ENCODE measurements at places on chromosomes 5 and 9.

DNA sequence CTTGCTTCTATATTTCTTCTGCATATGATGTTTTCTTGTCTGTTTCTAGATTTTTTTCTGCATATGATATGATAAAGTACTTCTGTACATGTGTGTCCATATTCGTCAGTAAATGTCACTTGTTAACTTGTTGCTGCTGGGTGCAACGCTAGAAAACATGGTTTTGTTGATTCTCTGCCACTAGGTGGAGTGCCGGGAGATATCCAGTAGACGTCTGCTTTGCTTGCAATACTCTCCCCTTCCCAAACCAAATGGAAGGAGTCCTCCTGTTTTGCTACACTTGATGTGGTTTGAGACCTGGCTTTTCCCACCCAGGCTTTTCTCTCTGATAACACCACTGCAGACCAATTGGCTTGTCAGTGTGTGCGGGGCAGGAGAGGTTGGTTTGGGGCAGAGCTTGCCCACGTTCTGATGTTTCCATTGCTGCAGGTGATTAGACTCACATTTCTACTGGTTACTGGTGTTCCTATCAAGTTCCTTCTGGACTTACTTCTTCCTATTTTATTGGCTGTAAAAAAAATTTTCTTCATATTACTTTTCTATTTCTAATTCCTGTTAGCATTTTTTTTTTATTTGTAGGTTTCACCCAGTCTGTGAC is 900.0 kb upstream of the CDH10 start:
- DNase-seq = no peak

GRCh38 chr5:162160401-162160800 is 92.8 kb downstream of the GABRG2 start:
- no peak for DNase-seq

- DNase-seq = no peak
Observed at GRCh38 chr9:126502417-126503332, 111.1 kb upstream of the LMX1B start.

GRCh38 chr9:71760901-71761300 is 7.4 kb downstream of the CEMIP2 start:
- no peak for DNase-seq

- no peak for DNase-seq
Observed at GRCh38 chr9:68507130-68507805, 33.4 kb downstream of the TMEM252 start.

DNA sequence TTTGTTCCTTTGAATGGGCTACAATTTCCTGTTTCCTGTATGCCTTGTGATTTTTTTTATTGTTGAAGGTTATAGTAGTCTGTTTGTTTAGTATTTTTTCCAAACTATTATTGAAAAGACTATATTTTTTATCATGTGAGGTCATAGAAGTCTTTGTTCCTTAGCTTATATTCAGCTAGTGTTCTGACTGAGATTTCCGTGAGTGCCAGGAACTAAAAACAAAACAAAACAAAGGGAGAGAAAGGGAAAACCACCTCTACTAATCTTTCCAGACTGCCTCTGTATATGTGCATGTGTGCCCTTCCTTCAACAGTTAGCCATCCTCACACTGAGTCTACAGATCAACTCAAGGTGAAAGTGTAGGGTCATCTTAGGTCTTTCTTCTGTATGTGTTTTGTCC is 79.0 kb downstream of the OSTF1 start:
- no peak for DNase-seq
